ENCODE measurements at places on chromosomes 2 and 18.

DNA sequence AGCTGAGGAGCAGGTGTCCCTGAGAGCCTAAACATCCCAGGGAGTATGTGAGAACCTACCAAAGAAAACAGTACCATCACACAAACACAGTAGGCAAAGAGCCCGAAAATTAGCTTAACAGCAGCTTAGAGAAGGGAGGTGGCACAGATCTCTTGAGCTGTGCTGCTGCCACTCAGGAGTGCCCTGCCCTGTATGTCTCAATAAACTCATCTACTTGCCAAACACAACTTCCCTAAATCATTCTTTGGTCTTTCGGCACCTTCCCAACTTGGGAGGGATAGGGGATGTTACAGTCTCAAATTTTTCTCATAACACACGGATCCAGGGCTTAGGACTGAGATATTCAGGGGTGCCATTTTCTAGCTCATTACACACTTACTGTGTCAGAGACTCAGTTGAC, 45.3 kb upstream of the C1D start:
- no peak for DNase-seq

- no peak for DNase-seq
Measured at GRCh38 chr2:57981083-57981768, 65.4 kb upstream of the VRK2 start.

DNA sequence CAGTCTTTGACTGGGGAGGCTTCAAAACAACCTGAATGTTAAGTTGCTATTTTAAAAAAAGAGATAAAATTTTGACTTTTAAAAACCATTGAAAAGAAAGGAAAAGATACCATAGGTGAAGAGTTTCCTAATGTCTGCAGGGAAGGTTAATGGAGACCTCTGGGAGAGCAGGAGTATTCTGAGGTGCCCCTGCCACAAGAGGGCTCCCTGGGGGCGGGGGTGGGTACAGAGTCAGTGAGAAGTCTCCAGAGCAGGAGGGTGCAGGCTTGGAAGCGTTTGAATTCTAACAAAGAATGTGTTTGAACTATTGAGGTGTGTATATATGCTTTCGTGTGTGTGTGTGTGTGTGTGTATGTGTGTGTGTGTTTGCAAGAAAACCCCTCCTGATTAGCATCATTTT, 46.7 kb upstream of the ST6GAL2 start:
- DNase-seq = no peak

DNA sequence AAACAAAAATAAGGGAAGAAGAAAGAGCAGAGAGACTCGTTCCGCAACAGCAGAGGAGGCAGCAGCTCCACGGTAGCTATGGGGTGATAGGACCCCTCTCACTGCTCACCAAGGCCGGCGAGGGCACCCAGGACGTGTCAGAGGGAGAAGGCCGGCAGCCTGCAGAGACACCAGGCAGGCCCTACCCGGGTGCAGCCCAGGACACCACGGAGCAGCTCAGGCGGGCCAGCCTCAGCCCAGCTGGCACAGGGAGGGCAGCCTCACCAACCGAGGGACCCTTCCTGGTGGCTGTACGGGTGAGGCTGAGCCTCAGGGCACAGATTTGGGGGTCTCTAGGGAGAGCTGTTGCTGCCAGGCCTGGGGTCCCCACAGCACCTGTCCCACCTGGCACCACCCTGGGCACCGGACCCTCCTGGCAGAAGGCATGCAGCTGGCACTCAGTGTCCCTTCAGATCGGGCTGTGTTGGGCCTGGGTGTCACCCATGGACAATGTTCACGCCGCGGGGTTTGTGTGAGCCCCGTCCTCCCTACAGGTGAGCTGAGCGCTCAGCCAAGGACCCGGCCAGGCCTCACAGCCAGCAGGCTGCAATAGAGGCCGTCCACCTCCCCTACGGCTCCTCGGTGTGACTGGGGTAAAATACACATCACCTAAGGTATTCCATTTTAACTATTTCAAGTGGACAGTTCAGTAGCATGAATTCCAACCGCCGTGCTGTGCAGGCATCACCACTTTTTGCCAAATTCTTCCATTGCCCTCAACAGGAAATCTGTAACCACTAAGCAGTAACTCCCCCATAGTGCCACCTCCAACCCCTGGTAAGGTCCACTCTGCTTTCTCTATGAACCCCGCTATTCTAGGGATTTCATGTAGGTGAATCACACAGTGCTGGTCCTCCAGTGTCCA, 21.6 kb downstream of the KCNG2 start:
- no peak for DNase-seq

- DNase-seq = no peak
Measured at GRCh38 chr18:63850636-63851035, 36.9 kb upstream of the SERPINB2 start.

GRCh38 chr2:181465676-181466375, 8.6 kb downstream of the ITGA4 start:
- no peak for DNase-seq

- DNase-seq = no peak
Measured at GRCh38 chr2:66430505-66431273, 4.2 kb upstream of the MEIS1 start.

DNA sequence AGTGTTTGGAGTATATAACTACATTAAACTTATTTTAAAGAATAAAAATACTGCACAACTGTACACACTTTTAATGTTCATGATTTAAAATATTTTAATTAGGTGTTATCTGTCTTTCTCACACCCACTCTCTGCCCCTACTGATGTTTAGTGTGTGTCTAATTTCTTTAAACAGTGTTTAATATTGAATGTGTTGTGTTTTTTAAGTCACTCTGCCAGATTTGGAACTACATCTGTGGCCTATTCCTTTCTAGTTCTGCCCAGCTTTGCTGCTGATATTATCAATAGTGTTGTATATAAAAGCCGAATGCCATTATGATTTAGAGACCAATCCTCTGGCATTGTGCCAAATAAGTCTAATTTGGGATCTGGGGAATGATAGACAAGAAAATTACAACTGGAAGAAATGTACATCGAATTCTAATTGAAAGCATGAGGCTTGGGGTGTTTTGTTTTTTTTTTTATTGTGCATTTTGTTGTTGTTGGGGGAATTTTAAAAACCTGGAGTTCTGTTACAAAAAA, 398.0 kb downstream of the CPS1 start:
- no peak for DNase-seq

DNA sequence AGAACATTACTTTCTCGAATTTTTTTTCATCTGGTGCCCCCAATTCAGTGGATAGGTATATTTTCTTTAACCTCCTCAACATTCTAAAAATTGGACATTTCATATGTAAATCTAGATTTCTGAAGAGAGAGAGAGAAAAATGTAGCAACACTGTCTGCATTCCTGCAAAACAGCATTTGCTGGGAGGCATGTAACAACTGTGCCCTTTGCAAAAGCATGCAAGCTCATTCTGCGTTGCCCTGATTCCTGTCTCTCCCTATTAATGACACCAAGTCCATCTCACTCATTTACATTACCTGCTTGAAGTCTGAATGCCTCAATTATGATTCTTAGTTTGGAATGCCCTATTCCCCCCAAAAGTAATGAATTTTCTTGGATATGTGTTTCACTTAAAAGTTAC, 79.8 kb upstream of the BARD1 start:
- DNase-seq = no peak

DNA sequence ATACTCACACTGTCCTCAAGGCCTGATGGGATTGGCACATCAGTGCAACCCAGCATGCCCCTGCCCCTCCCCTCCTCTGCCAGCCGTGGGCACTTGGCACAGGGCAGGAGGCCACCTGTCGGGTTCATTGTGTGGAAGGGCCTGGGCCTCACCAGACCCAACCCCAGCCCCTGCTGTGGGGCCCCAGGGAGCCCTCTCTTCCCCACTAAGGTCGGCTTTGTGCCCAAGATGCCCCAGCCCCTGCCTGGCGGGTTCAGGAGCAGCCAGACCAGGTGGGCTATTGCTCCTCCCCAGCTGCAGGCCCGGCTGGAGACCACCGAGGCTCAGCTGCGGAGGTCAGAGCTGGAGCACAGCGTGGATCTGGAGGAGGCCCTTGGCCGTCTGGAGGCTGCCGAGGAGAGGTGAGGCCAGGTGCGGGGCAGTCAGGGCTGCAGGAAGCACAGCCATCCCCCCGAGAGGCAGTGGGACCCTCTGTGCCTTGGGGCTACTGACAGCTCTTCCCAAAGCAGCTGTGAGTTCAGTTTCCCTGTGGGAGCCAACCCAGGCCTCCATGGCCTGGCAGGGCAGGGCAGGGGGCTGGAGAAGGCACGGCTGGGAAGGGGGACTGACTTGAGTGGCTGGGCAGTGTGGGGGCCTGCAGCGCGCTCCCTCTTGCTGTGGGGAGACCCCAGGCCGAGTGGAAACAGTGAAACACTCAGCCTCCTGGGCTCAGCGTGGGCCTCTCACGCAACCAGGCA, 16.3 kb downstream of the CROCC2 start:
- no peak for DNase-seq

DNA sequence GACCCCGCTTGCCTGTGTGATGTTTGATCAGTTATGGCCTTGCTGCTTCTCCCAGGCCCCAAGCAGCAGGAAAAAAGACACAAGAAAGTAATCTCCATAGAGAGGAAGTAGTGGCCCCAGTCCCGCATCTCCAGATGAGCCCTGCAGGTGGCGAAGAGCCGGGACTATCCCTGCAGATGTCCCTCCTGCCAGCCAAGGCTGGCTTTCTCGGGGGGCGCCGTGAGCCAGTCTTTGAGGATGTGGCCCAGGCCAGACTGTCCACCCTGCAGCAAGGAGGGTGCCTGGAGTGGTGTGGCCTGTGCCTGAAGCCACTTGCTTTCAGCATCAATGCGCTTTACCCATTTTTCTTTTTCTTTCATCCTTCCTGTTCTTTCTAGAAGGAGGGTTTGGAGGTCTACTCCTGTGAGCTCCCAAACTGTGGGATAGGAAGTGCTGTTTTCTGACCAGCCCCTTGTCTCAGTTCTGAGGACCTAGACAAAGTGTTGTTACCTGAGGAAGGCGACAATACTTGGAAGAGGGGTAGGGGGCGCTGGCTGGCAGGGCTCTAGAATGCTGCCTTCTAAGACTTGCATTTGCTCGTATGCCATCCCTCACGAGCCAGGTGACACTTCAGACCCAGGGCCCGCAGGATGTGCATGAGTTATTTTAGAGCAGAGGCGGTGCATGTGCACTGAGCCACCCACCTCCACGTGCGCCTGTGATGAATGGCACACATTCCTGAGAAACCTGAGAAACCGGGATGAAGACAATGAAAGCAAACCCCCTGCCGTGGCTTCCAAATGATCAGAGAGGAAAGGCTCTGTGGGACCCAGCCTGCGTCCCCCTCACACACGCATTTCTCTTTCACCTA, 255.8 kb downstream of the FBXO15 start:
- DNase-seq = no peak

DNA sequence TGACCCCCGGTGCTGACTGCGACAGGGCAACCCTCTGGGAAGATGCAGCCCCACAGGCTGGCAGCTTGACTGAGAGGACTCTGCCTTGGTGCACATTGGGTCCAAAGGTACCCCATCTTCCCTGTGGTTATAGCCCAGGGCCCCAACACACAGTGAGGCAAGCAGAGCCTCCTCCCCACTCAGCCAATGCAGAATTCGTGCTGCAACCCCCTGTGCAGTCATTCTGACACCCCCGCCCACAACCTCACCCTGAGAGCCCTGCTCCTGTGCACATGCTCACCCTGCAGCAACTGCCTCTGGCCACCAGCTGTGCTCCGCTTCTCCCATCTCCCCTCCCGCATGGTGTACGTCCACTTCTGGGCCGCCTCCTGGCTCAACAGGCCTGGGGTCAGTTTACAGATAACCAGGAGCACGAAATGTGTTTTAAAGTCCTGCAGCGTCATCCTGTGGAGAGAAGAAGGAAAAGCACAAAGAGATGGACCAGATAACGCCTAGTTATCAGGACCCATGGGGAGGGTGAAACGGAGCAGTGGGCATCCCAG, 24.4 kb downstream of the CAPN14 start:
- no peak for DNase-seq

GRCh38 chr2:118853651-118854291, 6.3 kb upstream of the EN1 start:
- DNase-seq = no peak

DNA sequence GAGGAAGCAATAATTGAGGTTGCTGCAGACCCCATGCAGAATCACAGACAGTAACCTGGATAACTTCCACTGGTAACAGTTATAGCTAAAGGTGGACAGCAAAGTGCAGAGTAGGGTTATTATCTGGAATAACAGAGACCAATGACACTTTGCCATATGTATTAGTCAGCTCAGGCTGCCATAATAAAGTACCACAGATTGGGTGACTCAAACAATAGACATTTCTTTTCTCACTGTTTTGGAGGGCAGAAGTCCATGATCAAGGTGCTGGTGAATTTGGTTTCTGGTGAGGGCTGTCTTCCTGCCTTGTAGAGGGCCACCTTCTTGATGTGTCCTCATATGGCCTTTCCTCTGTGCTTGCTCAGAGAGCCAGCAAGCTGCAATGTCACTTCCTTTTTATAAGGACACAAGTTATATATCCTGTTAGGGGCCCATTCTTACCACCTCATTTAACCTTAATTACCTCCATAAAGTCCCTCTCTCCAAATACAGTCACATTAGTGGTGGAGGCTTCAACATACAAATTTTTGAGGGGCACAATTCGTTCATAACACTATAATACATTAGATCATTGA, 191.0 kb upstream of the LRP1B start:
- no peak for DNase-seq

GRCh38 chr2:173286153-173286809, 68.4 kb upstream of the CDCA7 start:
- no peak for DNase-seq

DNA sequence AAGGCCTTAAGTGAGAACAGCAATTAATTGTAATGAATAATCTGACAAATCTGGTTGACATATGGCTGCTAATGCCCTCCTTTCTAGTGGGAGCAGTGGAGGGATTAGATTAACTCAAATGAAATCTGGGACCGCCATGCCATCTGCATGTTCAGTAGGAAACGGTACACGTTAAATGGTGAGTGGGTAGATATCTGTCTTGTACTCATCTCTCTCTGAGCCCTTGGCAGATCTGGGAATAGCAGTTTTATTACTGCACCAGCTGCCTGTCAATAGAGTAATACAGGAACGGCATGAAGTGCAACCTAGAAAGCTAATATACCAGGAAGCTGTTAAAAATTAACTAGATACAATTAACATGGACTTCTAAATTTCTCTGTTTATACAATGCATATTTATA, 258.8 kb downstream of the GPD2 start:
- DNase-seq = no peak

GRCh38 chr2:55951533-55951932, 28.0 kb upstream of the EFEMP1 start:
- DNase-seq = no peak

- DNase-seq = no peak
Measured at GRCh38 chr18:78692105-78692504, 287.5 kb upstream of the SALL3 start.

DNA sequence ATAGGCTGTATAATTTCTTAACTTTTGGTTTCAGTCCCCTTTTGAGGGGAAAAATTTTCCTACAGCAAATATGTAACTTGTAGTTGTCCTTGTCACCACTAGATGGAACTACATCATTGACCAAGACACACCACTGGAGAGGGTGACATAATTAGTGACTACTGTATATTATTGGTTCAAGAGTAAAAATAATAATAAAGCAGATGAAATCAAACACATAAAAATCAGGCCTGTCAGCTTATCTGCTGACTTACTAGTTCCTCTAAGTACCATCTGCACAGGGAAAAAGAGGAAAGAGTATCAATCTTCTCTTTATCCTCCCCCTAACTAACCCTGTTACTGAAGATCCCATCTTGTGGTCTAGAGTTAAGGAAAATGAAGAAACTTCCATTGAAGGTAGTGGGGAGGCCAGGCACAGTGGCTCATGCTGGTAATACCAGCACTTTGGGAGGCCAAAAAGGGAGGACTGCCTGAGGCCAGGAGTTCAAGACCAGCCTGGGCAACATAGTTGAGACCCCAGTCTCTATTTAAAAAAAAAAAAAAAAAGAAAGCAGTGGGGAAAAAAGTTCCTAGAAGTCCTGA, 29.6 kb upstream of the ENOSF1 start:
- no peak for DNase-seq

- DNase-seq = no peak
Measured at GRCh38 chr2:199757233-199757870, 93.6 kb downstream of the FTCDNL1 start.

All from activated CD8-positive, alpha-beta memory T cell treated with anti-CD3 and anti-CD28 coated beads for 1 hour (primary cell).